Retinal pigment epithelial cell (primary cell): ENCODE measurements at places on chromosomes 5 and 9.

DNA sequence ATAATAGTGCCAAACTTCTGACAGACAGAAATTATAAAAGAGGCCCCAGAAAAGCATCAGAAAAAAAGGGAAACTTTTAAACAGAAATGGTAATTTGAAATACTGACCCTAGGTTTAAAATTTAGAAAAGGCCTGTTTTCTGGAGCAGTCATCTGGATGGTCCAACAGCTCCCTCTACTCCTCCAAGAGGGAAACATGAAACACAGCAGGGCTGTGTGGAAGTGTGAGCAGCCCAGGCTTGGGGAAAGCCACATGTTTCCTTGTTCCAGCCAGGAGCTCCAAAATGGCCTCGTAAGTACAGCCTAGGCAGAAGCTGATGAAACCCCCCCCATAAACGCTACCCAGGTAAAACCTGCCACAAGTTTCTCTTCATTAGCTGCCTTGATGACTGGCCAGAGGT lies 499.3 kb upstream of the ADAMTS16 start:
- DNase-seq = no peak

DNA sequence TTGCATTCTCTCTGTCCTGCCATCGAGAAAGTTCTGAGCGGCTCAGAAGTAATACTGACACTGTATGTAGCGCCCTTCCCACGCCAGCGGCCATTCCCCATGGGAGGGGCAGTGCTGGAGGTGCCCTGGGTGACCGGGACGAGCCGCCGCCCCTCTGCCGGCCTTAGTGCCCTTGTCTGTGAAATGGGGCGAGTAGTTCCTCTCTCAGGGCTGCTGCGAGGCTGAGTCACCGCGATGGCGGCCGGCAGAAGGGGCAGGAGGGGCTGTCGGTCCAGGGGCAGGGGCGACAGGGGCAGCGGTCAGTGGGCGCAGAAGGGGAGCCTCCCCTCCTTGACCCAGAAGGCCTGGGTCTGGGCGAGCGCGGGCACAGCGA lies 148.9 kb downstream of the GAPVD1 start:
- no peak for DNase-seq

DNA sequence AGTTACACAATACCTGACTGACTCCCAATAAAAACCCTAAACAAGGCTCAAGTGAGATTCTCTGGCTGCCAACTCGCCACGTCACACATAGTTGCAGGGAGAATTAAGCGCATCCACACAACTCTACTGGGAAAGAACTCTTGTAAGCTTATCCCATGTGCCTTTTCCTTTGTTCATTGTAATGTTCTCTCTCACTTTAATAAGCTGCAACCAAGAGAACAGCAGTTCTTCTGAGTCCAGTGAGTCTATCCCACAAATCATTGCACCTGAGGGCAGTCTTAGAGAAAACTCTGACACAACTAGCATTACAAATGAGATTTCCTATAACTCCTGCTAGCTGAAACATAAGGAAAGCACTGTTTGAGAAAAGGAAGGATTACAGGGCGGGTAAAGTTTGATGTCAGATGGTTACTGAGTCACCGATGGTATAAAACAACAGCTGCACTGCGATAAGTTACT lies 27.4 kb downstream of the CENPK start:
- DNase-seq = peak; percentile 74

GRCh38 chr5:113450462-113450861 lies 15.7 kb upstream of the TSSK1B start:
- DNase-seq = no peak

DNA sequence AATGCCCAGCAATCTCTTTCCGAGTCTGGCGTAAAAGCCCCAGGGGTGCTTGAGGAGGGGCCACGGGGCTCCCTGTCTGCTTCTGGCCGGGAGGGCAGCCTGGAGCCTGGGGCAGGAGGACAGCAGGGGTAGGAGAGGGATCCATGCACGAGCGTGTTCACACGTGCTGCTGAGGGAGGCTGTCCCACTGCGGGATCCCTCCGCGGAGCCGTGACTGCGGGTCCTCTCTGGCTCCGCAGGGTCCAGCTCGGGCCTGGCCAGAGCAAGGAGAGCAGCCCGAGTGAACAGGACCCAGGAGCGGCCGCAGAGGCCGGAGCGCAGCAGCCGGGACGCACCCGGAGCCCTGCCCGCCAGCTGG lies 78.4 kb downstream of the ZNF354C start:
- DNase-seq = no peak

DNA sequence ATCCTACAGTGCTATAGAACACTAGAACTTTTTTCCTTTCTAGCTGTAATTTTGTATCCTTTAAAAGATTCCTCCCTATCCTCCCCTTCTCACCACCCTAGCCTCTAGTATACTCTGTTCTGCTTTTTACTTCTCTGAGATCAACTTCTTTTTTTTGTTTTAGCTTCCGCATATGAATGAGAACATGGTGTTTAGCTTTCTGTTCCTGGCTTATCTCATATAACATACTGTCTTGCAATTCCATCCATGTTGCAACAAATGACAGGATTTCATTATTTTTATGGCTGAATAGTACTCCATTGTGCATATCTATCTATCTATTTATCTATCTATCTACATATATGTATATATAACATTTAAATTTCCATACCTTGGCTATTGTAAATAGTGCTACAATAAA lies 126.0 kb upstream of the MAN2A1 start:
- DNase-seq = no peak

- no peak for DNase-seq
Measured at GRCh38 chr9:72149231-72149975, at the start of gene GDA. GDA (plus strand) TSS chr9:72149440; CDS start chr9:72149560, 120 bp downstream.

GRCh38 chr5:86999951-87000350 lies 267.7 kb upstream of the RASA1 start:
- DNase-seq = no peak

GRCh38 chr9:86924206-86924605 lies 23.1 kb downstream of the GAS1 start:
- DNase-seq = no peak

GRCh38 chr9:76912636-76913275 lies 6.8 kb upstream of the PRUNE2 start:
- peak; percentile 62 for DNase-seq

GRCh38 chr9:95370064-95370463 lies 52.6 kb upstream of the FANCC start:
- DNase-seq = no peak

DNA sequence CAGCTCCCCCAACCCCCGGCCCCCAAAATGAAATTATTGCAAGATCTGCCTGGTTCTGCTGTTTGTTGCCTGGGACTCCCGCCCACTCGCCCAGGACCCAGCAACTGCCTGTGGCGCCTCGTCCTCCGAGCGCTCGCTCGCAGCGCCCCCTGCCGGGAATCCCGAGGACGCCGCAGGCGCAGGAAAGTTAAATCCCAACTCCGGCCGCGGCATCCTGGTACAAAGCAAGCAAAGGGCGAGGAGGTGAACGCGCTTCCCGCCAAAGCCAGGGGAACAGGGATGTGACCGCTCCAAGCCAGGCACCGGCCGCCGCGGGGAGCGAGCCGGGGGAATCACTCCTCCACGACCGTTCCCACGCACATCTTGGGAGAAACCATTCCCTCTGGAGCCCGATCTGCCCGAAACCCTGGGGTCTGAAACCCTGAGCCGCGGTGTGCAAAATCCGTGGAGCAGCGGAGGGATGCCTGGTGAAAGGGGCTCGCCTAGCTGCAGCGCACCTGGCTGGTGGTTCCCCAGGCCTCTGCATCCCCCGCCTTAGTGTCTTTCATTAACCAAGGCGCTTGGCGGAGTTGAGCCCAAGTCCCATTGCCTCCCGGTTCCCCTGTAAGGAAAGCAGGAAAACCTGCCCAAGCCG lies 1.3 kb downstream of the SEMA5A start:
- DNase-seq = no peak

GRCh38 chr5:74094096-74094781 lies 468.2 kb downstream of the ARHGEF28 start:
- peak; percentile 93 for DNase-seq

- no peak for DNase-seq
Measured at GRCh38 chr5:101024299-101024698, 121.2 kb upstream of the ST8SIA4 start.

GRCh38 chr5:37867654-37868053 lies 27.8 kb upstream of the GDNF start:
- no peak for DNase-seq

DNA sequence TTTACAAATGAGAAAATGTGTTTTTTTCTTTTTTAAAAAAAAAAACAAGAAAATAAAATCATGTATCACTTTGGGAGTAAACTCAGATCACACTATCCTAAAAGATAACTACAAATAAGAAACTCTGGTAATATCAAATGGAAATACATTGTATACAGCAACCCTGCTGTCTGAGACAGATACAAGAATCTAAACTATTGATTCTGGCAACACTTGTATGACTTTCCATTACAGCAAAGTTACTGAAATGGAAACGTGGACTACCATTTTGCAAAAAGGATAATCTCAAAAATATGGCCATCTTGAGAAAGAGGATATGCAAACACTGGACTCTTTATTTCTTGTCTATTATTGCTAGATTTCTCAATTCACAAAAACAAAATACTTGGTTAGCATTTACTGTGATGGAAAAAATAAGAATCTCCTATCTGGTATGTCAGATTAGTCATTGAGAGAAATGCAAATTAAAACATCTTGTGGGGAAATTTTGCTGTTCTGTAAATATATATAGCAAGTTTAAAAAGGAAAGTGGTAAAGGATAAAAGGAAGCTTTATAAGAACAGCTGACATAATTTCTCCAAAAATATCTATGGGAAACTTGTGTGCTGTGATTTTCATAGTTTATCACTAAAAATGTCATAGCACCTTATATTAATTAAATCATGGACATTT lies 112.9 kb upstream of the FER start:
- DNase-seq = no peak

DNA sequence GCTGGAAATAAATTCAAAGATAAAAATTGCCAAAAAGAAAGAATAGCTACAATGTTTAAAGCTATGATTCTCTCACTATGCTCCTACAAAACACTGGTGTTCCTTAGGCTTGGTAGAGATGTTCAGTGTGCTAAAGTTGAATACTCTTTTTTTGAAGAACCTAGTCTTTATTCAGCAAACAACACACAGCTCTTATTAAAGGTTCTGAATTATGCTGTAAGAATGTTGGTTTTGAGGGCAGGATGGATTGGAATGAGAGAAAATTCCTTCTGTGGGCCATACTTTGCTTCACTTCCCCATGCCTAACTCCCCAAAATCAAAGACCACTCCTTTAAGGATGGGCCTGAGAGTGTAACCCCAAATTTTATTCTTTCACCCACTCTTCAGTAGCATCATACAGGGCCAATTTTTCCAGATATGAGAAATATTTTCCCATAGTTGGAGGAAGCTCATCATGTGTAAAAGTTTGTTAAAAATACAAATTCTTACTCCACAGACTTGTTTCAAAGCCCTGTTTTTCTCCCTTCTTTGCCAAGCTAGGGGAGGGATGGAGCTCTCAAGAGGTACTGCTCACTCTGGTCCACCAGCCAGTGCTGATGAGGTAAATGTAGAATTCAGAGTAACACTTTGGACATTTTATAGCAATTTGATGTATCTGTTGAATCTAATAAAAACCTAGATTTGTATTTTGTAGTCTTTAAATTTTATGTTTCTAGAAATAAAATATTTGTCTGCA lies 99.3 kb downstream of the GDNF start:
- DNase-seq = no peak

DNA sequence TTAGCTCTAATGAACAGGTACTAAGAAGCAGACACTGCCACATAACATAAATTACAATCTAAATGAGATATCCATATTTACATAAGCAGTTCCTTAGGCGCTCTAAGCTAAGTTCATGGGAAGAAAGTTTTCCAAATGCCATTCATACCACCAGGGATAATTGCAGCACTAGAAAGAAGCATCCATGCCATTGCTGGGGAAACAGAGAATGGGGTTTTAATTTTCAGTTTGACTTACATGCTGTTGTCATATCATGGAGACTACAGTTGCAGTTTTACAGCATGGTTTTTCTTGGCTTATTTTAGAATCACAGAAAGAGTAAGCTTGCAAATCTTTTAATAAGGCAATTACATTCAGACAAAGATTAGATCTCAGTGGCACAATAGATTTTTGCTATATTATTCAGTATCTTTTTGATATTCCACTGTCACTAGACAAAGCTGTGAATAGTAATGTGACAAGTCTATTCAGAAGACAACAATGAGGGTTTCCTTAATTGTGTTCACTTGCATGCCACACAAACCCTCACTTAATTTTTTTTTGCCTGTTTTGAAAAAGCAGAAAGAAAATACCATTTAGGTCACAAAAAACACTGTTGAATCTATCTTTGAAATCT lies 108.4 kb upstream of the ELAVL2 start:
- DNase-seq = no peak

DNA sequence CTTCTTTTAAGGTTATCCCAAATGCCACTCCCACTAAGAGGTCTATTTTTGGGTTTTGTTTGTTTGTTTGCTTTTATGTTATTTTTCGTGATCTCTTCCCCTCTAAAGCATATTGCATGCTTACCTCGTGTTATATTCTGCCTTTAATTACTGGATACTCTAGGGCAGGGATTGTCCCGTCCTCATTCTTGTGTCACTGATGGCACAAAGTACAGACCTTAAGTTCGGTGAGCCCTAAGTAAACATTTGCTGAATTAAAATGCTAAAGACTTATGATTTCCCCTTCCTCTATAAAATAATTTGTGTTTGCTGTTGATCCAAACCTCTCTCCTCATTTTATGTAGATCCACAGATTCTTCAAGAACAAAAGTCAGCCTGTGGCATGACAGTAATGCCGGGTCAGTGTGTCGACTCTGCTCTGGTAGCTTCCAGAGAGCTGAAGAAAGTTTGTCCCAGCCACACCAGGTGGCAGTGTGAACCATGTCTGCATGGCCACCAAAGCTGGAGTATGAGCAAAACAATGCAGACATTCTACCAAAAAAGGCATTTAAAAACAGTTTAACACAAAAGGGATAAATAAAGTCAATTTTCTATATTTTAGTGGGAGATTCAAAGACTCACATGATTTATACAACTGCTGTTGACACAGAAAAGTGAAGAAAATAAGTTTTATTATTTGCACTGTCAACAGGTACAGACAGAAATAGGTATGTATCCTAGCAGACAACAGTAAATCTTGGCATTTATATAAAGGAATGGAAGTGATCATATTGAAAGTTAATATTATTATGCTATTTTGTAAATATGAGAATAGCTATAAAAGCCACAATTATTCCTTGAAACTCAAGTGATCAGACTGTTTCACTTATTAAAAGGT lies 17.9 kb upstream of the POC5 start:
- DNase-seq = no peak

GRCh38 chr9:2785060-2785950 lies 58.6 kb downstream of the PUM3 start:
- DNase-seq = no peak

GRCh38 chr5:27087747-27088146 lies 49.4 kb upstream of the CDH9 start:
- peak; percentile 51 for DNase-seq

DNA sequence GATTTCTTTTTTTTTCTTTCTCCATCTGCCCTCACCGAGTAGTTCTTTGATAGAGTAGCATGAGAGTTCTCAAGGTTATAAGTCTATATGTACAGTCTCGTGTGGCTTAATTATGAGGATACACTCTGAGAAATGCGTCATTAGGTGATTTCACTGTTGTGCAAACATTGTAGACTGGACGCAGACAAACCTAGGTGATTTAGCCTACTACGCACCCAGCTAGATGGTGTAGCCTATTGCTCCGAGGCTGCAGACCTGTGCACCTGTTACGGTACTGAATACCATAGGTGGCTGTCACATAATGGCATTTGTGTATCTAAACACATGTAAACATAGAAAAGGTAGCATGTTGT lies 26.9 kb upstream of the CORO2A start:
- no peak for DNase-seq
